ENCODE measurements at places on chromosomes 1 and 21. TPM values are rescaled to one million over a fixed set of nuclear protein-coding genes. Genes with fewer than 3 reads are reported as not detected.

NKAIN1 gene
- under 0.01 TPM for total RNA-seq

AMY1A gene
- not detected for total RNA-seq

OR2L2 gene
- not detected for total RNA-seq

RIMS3 gene
- total RNA-seq: 0.38 TPM

CERS2 gene
- 92.7 TPM for total RNA-seq

Measured in dermis microvascular lymphatic vessel endothelial cell (primary cell).